ENCODE measurements at places on chromosomes 2 and 18. TPM values are rescaled to one million over a fixed set of nuclear protein-coding genes. Genes with fewer than 3 reads are reported as not detected.

GRCh38 chr2:241808721-241809382 is at the start of gene NEU4:
NEU4 (plus strand) TSS chr2:241809193; CDS start chr2:241814485, 5,292 bp downstream.
- peak; percentile 28 for DNase-seq

DNA sequence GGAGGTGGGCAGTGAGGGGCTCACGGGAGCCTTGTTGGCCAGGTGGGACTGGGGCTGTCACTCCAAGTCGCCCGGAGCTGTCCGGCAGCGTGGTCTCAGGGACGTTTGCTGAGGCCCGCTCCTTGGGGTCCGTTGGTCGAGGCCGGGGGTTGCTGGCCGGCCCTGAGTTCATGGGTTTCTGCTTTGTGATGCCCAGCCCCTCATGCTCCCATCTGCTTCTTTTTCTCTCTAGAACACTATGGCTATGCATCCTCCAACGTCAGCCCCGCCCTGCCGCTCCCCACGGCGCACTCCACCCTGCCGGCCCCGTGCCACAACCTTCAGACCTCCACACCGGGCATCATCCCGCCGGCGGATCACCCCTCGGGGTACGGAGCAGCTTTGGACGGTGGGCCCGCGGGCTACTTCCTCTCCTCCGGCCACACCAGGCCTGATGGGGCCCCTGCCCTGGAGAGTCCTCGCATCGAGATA is 14.5 kb downstream of the NFATC1 start:
- DNase-seq = no peak

The COLEC11 gene
- total RNA-seq = 0.77 TPM

DNA sequence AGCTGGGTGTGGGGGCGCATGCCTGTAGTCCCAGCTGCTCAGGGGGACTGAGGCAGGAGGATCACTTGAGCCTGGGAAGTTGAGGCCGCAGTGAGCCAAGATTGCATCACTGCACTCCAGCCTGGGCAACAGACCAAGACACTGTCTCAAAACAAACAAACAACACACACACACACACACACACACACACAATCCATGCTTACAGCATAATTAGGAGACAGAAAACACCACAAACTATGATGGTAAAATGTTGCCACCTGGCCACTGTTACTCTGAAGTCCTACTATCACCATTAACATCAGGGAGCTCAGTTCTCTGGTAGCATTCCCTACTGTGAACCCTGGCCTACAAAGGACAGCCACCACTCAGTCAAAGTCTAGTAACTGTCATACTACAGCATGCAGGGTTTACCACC is 18.3 kb downstream of the DNPEP start:
- no peak for DNase-seq

- DNase-seq = no peak
These were observed 85.5 kb downstream of the NFATC1 start for GRCh38 chr18:79481046-79481790.

- no peak for DNase-seq
These were observed 440.5 kb downstream of the SETBP1 start for GRCh38 chr18:45121146-45121545.

DNA sequence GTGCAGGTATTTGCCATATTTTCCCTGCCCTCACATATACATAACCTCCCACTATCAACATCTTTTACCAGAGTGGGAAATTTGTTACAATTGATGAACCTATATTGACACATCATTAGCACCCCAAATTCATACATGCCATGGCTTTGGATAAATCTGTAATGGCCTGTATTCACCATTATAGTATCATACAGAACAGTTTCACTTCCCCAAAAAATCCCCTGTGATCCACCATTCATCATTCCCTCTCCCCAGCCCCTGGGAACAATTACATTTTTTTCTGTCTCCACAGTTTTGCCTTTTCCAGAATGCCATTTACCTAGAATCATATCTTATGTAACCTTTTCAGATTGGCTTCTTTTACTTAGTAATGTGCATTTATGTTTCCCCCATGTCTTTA is 494.5 kb downstream of the RNF144A start:
- no peak for DNase-seq

Measured in activated naive CD8-positive, alpha-beta T cell treated with anti-CD3 and anti-CD28 coated beads, Interleukin-2, amount 10 ng/mL, durations not matched to agents 7 days and 5 days (primary cell).